ENCODE measurements at places on chromosomes 5 and 9.

GRCh38 chr5:33921002-33921401 is 15.2 kb upstream of the RXFP3 start:
- H3K27ac ChIP-seq, result no peak overlapping the region
- H3K27me3 ChIP-seq, result no peaks in the 10 kb centered on the region
- H3K4me3 ChIP-seq, result no peak overlapping the region
- no peak for DNase-seq
- no peaks in the 10 kb centered on the region for H3K4me1 ChIP-seq

DNA sequence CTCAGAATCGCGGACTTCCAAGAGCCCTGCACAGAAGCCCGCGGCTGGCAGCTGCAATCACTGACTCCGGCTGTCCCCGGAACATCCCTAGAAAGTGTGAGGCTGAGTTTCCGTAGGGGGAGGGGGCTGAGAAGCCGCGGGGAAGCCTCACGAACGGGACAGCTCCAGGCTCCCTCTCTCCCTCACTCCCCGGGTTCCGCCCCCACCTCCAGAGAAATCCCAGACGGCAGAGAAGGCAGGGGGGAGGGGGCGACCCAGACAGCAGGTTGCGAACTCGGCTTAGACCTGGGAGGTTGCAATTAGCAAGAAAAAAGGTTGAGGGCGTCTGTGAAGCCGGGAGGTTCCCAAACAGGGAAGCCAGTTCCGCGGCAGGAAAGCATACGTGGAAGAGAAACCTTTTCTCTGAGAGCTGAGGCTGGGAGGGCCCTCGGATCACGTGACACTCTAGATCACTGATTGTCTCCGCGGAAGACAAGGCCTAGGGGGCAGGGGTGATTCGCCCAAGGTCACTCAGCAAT is 73.8 kb upstream of the CPLX2 start:
- no peak overlapping the region for H3K4me3 ChIP-seq
- no peak for DNase-seq
- H3K36me3 ChIP-seq, result no peaks in the 10 kb centered on the region

GRCh38 chr9:87950765-87951488 is 23.4 kb downstream of the CDK20 start:
- no peak overlapping the region for H3K4me3 ChIP-seq
- H3K27me3 ChIP-seq, result no peaks in the 10 kb centered on the region
- no peak for DNase-seq

GRCh38 chr5:140561753-140562523 is 2.5 kb downstream of the APBB3 start:
- H3K27me3 ChIP-seq, result no peaks in the 10 kb centered on the region
- peaks cover 25% of the 10 kb centered on the region for H3K36me3 ChIP-seq
- H3K4me1 ChIP-seq, result peaks cover 29% of the 10 kb centered on the region
- no peak overlapping the region for H3K4me3 ChIP-seq
- no peak overlapping the region for H3K27ac ChIP-seq
- no peak for DNase-seq

- DNase-seq, result peak; percentile 28
- H3K36me3 ChIP-seq, result no peaks in the 10 kb centered on the region
- H3K27me3 ChIP-seq, result no peaks in the 10 kb centered on the region
- no peak overlapping the region for H3K4me3 ChIP-seq
- H3K4me1 ChIP-seq, result peaks cover 9% of the 10 kb centered on the region
Observed at GRCh38 chr5:142500227-142500905, 175.5 kb upstream of the SPRY4 start.

DNA sequence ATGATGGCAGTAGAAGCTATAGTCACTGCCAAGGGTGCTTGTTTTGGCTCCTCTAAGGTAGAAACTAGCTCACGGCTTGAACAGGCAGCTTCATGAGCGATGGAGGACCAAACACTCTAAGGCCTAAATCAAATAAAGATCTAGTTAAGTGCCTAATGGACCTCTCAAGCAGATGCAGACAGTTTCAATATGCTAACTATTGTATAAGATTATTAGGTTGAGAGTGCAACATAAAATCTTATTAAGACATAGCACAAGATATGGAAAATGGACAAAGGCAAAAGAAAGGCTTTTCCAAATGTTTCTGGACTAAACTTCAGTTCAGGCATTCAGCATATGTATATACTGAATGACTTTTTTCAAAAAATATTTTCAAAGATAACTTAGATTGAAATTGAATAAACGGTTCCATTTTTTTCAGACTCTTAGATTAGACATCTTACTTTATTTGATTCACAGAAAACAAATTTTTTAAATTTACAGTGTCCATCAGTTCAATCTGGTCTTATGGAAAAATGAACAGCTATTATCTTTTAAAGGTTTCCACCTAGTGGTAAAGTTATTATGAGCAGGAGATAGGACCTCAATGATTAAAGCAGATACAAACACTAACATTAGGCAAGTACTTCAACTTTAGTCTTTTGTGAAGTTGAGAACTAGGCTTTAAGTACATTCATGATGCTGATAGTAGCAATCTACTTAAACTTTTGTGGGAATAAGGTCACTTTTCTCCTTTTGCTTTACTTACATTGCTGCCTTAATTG is 1167.7 kb downstream of the MAT2B start:
- no peak for DNase-seq
- no peaks in the 10 kb centered on the region for H3K4me1 ChIP-seq
- no peaks in the 10 kb centered on the region for H3K36me3 ChIP-seq
- no peak overlapping the region for H3K4me3 ChIP-seq
- no peaks in the 10 kb centered on the region for H3K27me3 ChIP-seq

GRCh38 chr9:4301971-4302427 is 2.1 kb upstream of the GLIS3 start:
- DNase-seq, result peak; percentile 91
- no peaks in the 10 kb centered on the region for H3K36me3 ChIP-seq
- H3K27ac ChIP-seq, result peak overlapping the region; percentile 21
- no peak overlapping the region for H3K4me3 ChIP-seq

DNA sequence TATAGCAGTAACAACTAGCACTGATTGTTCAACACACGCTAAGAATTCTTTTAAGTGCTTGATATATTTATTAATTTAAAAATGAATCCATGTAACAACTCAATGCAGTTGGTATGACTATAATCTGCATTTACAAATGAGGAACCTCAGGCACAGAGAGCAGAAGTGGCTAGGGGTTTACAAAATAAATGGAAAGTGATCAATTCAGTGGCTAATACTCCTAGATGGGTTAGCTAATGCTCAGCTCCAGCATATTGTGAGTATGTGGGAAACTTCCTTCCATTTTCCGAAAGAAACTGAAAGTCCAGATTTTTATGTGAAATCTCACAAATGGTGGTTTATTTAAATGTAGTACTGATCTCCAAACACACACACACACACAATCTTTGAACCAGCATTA is 128.0 kb downstream of the RFX3 start:
- no peak overlapping the region for H3K27ac ChIP-seq
- no peaks in the 10 kb centered on the region for H3K36me3 ChIP-seq
- no peaks in the 10 kb centered on the region for H3K4me1 ChIP-seq
- no peaks in the 10 kb centered on the region for H3K27me3 ChIP-seq
- DNase-seq, result no peak

- H3K27ac ChIP-seq, result peak overlapping the region; percentile 75
- H3K4me1 ChIP-seq, result peaks cover 40% of the 10 kb centered on the region
- peak overlapping the region; percentile 98 for H3K4me3 ChIP-seq
- no peaks in the 10 kb centered on the region for H3K36me3 ChIP-seq
- H3K27me3 ChIP-seq, result no peaks in the 10 kb centered on the region
Observed at GRCh38 chr9:92763721-92764380, 782 bp downstream of the BICD2 start.

- peaks cover 31% of the 10 kb centered on the region for H3K36me3 ChIP-seq
- no peak for DNase-seq
- H3K4me3 ChIP-seq, result no peak overlapping the region
Observed at GRCh38 chr9:34996905-34997279, 7.3 kb downstream of the DNAJB5 start.

- no peak for DNase-seq
- H3K27ac ChIP-seq, result no peak overlapping the region
- no peak overlapping the region for H3K4me3 ChIP-seq
- H3K4me1 ChIP-seq, result no peaks in the 10 kb centered on the region
- no peaks in the 10 kb centered on the region for H3K36me3 ChIP-seq
Observed at GRCh38 chr5:169754737-169755136, 117.7 kb downstream of the DOCK2 start.
